ENCODE measurements at places on chromosomes 7 and 10. TPM values are rescaled to one million over a fixed set of nuclear protein-coding genes. Genes with fewer than 3 reads are reported as not detected.

COL17A1 gene
- total RNA-seq = 2.0 TPM

VGF gene
- not detected for total RNA-seq

ZCWPW1 gene
- 3.8 TPM for total RNA-seq

GRCh38 chr10:26579256-26580063, 118.0 kb upstream of the PDSS1 start:
- DNase-seq = no peak

DNA sequence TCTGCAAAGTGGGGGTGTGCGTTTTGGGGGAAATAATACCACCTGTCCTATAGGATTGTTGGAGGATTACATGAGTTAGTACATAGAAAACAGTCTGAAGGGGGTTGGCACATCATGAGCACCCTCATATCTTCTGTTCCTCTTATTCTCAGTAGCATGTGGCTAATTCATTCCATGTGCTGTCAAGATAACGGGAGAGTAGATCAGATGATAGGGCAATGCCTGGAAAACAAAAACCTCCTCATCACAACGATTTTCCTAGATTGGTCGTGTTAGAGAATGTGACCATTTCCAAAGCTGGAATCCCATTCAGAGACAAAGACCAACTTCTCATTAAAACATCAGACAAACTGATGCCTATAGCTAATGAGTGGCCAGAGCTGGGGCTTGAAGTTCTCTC, 50.6 kb downstream of the FAM241B start:
- DNase-seq = no peak

- no peak for DNase-seq
Observed at GRCh38 chr7:77246026-77246640, 46.5 kb upstream of the FGL2 start.

ELFN1 gene
- total RNA-seq = not detected

DNA sequence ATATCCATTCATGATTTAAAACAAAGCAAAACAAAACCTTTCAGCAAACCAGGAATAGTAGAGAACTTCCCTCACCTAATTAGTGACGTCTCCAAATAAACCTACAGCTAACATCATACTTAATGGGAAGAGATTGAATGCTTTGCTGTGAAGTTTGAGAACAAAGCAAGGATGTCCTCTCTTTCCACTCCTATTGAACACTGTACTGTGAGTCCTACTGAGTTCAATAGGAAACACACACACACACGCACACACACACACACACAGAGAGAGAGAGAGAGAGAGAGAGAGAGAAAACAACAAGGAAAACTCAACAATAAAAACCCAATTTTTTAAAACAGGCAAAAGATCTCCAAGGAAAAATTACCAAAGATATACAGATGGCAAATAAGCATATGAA, 32.3 kb downstream of the PODXL start:
- no peak for DNase-seq

DNA sequence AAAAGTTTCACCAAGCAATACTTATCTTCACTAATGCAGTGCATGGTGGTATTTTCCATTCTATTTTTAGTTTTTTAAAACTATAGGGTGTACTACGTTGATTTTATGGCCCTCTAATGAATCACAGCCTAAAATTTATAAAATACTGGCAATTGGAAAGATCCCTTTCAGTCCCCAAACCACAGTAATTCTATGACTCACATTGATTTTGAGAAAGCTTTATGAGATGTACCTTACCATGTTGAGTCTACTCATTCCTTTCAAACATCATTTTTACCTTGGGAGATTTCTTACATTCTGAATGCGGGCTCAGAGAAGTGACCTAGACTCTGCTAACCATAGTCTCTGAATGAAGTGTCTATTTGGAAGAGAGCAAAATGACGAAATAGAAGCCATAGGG, 141.6 kb downstream of the GPR85 start:
- DNase-seq = no peak

DNA sequence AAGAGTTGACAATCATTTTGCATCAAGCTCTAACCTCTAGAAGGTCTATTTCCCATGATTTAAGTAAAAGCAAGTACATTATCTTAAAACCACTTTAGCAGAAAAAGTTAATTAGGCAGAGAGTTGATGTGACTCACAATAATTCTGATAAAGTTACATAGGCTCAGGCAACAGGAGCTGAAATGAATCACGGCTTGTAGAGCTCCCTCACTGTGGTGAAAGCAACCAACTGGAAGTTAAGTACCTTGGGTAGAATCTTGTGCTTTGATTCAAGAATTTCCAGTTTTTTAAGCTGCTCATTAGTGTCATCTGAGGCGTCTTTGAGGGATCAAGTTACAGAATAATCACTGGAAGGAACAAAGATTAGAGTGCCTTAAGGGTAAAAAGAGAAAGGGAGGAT, 68.9 kb upstream of the NFE2L3 start:
- no peak for DNase-seq

GRCh38 chr7:44639671-44640321, 33.4 kb downstream of the OGDH start:
- no peak for DNase-seq

TUBB8 gene
- not detected for total RNA-seq

STEAP2 gene
- 14.4 TPM for total RNA-seq

GRCh38 chr10:75403144-75403938, 1.8 kb upstream of the ZNF503 start:
- peak; percentile 89 for DNase-seq

TRIM8 gene
- 168 TPM for total RNA-seq

Data from upper lobe of left lung (tissue), 6 donors.